ENCODE measurements at places on chromosomes 1 and 21.

- no peak for DNase-seq
These were observed 154.9 kb downstream of the ST6GALNAC3 start for GRCh38 chr1:76229279-76230005.

DNA sequence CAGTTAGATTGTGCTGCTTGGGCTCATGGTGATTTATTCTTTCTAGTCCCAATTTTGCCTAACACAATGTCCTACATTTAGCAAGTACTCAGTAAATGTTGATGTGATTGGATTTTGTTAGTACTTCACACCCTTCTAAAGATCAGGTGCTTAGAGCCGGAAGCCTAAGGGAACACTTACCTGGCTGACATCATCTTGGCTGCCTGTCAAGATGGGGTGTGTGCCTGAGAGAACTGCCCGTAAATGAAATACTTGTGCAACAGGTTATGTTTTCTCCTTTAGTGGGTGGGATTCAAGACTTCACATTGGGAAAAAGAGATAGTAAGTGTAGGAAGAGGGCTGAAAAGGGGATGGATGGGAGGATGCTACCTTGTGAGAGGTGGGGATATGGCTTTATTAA is 75.5 kb upstream of the MACF1 start:
- DNase-seq, result no peak

- DNase-seq, result no peak
These were observed 9.9 kb upstream of the CCT8 start for GRCh38 chr21:29083306-29083705.

DNA sequence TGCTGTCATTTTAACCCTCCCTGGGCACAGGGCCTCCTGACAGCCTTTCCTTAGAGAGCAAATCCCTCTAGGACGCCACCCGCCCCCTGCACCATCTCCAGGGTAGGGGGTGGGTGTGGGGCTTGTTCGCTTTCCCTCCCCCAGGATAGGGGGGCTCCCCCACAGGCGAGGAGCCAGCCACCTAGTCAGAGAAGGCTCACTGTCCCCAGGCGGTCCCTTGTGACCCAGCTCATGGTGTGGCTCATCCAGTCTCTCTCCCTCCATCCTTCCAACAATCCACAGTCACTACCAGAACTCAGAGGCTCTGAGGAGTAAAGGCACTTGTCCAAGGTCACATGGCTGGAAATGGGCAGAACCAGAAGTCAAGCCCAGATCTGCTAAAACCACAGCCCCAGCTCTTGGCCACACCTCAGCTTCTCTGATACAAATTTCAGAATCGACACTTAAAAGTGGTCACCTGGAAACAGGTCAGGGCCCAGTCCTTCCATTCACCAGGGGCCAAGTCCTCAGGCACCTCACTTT is 89.8 kb downstream of the MRPL37 start:
- DNase-seq, result no peak
